ENCODE measurements at places on chromosomes 7 and 10. TPM values are rescaled to one million over a fixed set of nuclear protein-coding genes. Genes with fewer than 3 reads are reported as not detected.
A peak's percentile ranks its signal among the peaks of the same experiment; 100 is the strongest.

GRCh38 chr7:70303309-70303708 lies 705.0 kb downstream of the AUTS2 start:
- DNase-seq = no peak
- H3K27me3 ChIP-seq = no peaks in the 10 kb centered on the region
- H3K4me3 ChIP-seq = no peak overlapping the region
- H3K4me1 ChIP-seq = no peaks in the 10 kb centered on the region

GRCh38 chr10:49667991-49668390 lies 11.5 kb upstream of the C10orf53 start:
- no peaks in the 10 kb centered on the region for H3K4me1 ChIP-seq
- H3K27me3 ChIP-seq = peaks cover 8% of the 10 kb centered on the region
- DNase-seq = no peak
- H3K27ac ChIP-seq = no peak overlapping the region

DNA sequence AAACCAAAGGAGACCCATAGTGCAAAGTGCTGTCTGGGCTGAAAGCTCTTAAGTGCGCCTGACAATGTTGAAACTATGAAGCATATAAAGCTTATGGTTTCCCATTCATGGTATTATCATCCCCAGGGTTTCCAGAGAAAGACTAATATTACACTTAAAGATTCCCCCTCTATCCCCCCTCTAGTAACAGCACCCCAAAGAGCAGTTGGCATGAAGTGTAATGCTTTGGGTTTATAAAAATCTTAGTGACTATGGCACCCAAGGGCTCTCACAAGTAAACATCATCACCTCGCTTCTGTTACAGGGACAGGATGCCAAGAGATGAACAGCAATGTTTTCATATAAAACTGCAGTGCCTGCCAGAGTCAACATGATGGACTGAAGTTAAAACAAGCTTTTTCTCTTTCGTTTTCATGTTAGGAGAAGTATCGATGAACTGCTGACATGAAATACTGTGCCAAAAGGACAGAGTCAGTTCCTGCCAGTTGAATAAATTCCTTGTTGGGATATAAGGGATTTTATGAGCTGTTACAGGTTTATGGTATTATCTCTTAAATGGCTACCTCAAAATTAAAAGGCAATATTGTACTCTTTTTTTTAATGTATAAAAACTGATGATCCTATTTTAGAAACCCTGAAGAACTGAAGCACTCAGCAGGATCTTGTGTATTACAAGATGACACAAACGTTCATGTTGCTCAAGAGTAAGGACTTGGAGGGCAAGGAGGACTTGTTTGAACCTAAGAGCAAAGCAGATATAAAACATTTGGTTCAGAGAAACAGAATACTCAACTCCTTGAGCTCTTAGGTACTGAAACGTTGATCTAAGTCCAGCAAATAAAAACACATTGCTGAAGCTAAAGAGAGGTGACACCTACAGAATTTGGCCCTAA lies 203.7 kb upstream of the IMMP2L start:
- H3K36me3 ChIP-seq = no peaks in the 10 kb centered on the region
- DNase-seq = no peak
- H3K27me3 ChIP-seq = no peaks in the 10 kb centered on the region
- no peak overlapping the region for H3K27ac ChIP-seq

DNA sequence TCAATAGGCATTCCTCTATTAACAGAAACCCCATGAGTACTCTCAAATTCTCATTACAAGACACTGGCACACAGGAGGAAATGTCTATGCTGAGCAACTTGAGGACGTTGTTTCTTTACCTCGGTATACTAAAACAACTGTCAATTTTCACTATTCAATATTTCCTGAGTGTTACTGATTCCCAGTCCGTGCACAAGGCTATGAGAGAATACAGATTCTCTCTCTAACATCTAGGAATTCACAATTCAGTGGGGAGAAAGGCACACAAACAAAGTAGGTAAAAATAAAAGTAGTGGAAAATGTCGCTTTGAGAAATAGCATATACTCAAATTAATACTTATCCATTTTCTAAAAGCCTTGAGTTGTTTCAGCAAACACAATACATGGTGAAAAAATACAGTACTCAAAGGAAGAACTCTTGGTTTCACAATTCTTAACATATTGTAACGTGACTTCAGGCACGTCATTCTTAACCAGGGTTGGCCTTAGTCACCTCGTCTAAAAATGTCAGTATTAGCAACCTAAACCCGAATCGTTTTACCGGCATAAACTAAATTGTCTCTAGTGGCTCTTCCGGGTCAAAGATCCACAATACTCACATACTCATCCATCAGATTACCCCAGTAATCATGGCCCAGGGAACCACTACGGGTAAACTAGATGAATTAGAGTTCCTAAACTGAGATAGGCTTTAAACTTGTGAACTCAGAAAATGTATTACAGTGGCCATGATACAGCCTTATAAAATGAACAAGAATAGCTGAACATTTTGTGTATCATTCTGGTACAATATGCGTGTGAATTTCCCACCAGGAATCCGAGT lies 1.5 kb downstream of the IPMK start:
- peak overlapping the region; percentile 73 for H3K4me3 ChIP-seq
- no peaks in the 10 kb centered on the region for H3K27me3 ChIP-seq
- H3K36me3 ChIP-seq = no peaks in the 10 kb centered on the region
- H3K27ac ChIP-seq = peak overlapping the region; percentile 94
- no peaks in the 10 kb centered on the region for H3K4me1 ChIP-seq

DNA sequence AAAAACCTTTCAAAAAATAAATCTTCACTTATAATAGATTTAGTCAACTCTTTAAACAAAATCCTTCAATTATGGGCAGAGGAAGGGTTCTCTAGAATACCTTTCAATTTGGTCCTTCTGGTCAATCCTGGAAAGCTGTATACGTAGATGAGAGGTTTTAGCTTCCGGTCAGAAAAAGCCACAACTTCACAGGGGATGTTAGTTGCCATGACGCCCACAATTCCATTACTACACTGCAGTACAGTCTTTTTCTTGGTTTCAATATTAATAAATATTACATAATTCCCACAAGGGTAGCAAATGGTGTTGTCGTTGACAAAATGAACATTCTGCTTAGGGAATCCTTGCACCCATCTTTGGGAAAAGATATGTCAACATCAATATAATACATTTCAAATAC lies 1.7 kb downstream of the CFAP43 start:
- H3K36me3 ChIP-seq = no peaks in the 10 kb centered on the region
- no peak overlapping the region for H3K27ac ChIP-seq
- H3K4me3 ChIP-seq = no peak overlapping the region
- DNase-seq = no peak
- H3K27me3 ChIP-seq = peaks cover 4% of the 10 kb centered on the region

LIPK gene
- total RNA-seq = not detected

IRF5 gene
- total RNA-seq = 0.46 TPM

All from heart right ventricle (tissue), 16 donors.